ENCODE measurements at places on chromosomes 5 and 9. TPM values are rescaled to one million over a fixed set of nuclear protein-coding genes. Genes with fewer than 3 reads are reported as not detected.

Gene TTC16
- polyA plus RNA-seq = 0.28 TPM

DNA sequence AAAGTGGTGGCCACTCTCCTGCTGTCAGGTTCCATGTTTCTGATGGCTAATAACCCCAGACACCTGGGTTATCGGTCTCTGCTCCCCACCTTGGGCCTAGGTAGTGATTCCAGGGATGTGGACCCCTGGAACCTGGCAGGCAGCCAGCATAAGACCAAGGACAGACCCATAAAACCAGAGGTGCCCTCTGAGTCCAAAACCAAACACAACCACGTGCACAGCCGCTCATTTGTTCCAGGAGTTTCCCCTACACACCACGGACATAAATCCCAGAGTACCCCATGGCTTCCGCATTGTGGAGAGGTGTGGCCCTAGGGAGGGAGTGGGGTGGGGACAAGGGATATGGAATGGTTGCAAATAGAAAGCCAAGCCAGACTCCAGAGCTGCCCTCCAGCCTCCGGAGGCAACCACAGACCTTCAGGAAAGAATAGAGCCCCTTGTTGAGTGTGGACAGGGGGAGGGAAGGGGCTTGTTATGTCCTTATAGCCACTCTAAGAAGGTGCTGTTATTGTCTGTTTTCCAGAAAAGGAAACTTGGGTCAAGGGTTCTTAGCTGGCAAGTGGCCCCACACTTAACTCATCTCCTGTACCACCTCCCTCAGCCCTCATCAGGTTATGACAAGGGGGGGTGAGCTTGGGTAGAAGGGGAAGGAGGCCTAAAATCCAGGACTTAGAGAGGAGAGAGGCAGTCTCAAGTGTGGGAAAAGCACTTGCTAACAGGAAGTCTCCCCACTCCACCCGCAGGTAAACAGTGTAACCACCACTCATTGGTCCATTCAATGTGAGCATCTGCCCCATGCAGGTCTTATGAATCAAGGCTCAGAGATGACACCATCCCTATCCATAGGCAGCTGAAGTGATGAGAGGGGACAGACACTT is 23.6 kb upstream of the CYSTM1 start:
- DNase-seq = no peak

- DNase-seq = no peak
These were observed 711 bp upstream of the SUB1 start for GRCh38 chr5:32584646-32585045.

DNA sequence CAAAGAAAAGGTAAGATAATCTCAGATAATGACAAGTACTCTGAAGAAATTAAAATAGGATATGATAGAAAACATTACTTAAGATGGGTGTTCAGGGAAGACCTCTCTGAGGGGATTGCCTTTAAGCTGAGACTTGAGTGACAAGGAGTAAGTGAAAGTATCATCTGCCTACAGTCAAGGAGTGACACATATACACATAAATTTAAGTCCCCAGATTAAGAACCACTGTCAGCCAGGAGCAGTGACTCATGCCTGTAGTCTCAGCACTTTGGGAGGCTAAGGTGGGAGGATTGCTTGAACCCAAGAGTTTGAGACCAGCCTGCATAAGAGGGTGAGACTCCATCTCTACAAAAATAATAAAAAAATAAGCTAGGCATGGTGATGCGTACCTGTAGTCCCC is 19.7 kb upstream of the ANKHD1 start:
- DNase-seq = no peak

- DNase-seq = no peak
These were observed 69.0 kb downstream of the INVS start for GRCh38 chr9:100167915-100168654.

DNA sequence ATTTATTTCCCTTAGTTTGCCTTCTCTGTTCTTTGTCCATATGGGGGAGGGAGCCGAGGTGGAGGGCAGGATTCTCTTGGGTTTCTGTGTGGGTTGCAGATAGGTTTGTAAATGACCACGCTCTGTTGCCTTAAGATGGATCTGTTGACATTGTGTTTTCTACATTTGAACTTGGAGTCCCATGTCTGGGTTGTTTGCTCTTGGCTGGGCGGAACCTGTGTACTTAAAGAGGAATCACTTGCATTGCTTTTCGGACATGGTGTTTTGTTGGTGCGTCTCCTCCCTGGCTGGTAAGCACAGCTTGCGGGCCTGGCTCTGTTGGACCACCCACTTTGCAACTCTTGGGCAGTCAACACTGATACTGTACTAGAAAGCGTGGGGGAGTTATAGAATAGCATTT is 45.9 kb downstream of the EHMT1 start:
- DNase-seq = no peak

Gene CDKN2B-AS1
- 0.32 TPM for polyA plus RNA-seq

Gene SCGB3A2
- 0.73 TPM for polyA plus RNA-seq

GRCh38 chr9:76707510-76707909 is 56.7 kb upstream of the PCA3 start:
- DNase-seq = no peak

Gene YIPF5
- polyA plus RNA-seq = 65.2 TPM

GRCh38 chr5:158761161-158761560 is 338.6 kb downstream of the EBF1 start:
- no peak for DNase-seq

Gene COL5A1
- 77.3 TPM for polyA plus RNA-seq

- no peak for DNase-seq
These were observed 211.8 kb downstream of the FANCC start for GRCh38 chr9:95105519-95106287.

GRCh38 chr5:96279801-96280542 is 153.1 kb downstream of the PCSK1 start:
- DNase-seq = no peak

Gene SLC25A2
- polyA plus RNA-seq = 0.23 TPM

DNA sequence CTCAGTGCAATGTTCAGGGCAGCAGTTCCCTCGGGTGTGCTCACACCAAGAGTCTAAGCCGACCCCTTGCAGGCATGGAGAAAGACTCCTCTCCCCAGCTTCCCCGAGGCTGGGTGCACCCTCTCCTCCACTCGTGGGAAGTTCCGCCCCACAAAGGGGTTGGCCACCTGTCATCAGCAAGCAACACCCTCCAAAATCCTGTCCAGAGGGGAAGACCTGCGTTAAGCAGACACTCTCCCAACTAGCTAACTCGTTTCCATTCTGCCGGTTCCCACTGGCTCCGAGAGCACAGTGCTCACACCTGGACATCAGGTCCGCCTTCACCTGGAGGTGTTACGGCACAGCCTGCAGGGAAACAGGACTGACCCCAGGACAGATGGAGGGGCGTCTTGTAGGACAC is 117.9 kb upstream of the IRX4 start:
- no peak for DNase-seq

Gene NUTM2F
- polyA plus RNA-seq = not detected

DNA sequence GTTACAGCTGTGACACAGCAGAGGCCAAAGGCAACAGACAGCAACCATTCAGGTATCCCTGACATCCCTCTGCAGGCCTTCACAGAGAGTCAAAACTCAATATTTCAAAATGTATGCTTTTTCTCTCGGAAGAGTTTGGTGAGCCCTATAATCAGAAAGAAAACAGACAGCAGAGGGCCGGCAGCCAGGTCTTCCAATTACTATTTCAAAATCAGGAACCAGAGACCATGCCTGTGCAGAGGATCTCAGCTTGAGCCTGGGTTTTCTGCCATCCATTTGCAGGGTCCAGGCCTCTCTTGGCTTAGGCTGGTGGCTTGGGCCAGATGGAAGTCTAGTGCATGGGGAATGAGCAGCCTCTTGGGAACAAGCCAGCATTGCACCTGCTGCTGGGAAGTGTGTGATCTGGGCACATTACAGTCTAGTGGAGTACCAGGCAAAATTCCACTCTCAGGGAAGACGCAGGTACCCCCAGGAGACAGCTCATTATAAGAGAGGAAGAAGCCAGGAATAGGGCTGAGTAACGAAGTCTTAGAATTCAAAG is 231.3 kb downstream of the ENC1 start:
- no peak for DNase-seq

GRCh38 chr9:84466580-84467285 is 126.2 kb upstream of the SLC28A3 start:
- no peak for DNase-seq
